NB4 (cell line): ENCODE measurements at places on chromosomes 2 and 18.

- no peak for DNase-seq
Measured at GRCh38 chr18:23798824-23799223, 109.6 kb downstream of the LAMA3 start.

DNA sequence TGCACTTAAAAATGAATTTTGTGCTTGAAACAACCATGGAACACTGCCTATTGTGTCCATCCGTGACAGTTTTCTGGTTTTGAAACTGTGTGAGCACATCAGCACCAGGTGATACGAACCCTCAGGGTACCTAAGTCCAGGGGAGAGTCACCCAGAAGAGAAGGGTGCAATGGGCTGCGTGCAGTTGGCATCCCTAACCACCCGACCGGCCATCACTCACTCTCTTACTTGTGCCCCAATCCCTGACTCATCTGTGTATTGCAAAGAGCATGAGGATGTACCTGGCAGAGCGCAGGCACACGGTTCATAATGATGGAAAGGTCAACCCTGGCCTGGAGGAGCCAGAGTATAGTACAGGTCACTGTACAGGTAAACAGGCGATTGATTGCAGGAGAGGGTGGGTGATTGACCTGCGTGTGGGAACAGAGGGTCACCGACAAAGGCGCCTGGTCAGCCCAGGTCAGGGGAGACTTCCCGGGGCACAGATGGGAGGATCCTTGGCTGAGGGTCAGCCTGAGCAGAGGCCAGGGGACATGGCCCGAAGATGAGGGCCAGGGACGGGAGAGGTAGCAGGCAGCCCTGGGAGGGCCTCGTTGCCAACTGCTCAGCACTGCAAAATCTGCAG, 160.3 kb downstream of the SEPTIN10 start:
- DNase-seq: no peak

GRCh38 chr2:237185553-237185925, 99.8 kb downstream of the COPS8 start:
- DNase-seq: no peak

GRCh38 chr2:88875736-88876135, 184.3 kb downstream of the RPIA start:
- DNase-seq: no peak

GRCh38 chr2:31337197-31337596, 77.3 kb downstream of the XDH start:
- no peak for DNase-seq
